ENCODE measurements at places on chromosomes 3 and 15.

GRCh38 chr3:190807719-190808375 lies 54.6 kb downstream of the GMNC start:
- no peak for DNase-seq

GRCh38 chr3:98180319-98180890 lies 13.9 kb downstream of the OR5H15 start:
- DNase-seq, result no peak

- no peak for DNase-seq
These were observed 129.5 kb downstream of the PLCL2 start for GRCh38 chr3:17014284-17014683.

GRCh38 chr3:74844428-74844827 lies 230.0 kb upstream of the CNTN3 start:
- no peak for DNase-seq

DNA sequence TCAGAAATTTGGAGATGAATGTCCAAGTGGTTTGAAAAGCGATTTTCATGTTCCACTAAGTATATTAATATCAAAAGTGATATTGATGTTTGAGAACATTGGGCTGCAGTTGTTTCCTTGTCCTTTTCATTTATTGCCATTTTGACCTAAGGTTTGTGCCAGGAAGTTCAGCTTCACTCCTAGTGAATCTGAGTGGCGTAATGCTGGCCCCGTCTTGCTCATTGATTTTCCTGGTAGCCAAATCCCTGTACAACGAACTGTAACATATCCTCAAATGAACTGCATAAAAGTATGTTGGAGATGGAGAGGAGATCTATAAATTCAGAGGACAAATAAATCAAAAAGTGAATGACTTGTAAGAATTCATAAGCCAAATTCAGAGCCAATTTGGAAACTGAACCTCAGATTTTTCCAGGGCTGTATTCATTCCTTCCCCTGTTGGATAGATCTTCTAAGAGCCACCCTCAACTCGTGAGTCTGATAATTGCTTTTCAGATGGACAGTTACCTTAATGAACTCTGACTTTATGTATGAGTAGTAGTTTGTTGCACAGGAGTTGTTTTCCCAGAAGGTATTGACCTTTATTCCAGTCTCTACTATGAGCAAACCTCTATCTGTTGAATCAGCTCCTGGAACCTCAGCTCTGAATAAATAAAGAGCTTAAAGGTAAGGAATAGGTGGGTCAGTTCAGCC lies 72.8 kb downstream of the ITPR1 start:
- no peak for DNase-seq

- no peak for DNase-seq
These were observed 9.9 kb downstream of the IP6K2 start for GRCh38 chr3:48707157-48707556.
